Stimulated activated naive CD8-positive, alpha-beta T cell treated with anti-CD3 and anti-CD28 coated beads, Interleukin-15, Interleukin-2, amounts not matched to agents 100 U/mL and 50 U/mL, for 24 hours (primary cell): ENCODE measurements at places on chromosomes 16 and 17.
A peak's percentile ranks its signal among the peaks of the same experiment; 100 is the strongest.

DNA sequence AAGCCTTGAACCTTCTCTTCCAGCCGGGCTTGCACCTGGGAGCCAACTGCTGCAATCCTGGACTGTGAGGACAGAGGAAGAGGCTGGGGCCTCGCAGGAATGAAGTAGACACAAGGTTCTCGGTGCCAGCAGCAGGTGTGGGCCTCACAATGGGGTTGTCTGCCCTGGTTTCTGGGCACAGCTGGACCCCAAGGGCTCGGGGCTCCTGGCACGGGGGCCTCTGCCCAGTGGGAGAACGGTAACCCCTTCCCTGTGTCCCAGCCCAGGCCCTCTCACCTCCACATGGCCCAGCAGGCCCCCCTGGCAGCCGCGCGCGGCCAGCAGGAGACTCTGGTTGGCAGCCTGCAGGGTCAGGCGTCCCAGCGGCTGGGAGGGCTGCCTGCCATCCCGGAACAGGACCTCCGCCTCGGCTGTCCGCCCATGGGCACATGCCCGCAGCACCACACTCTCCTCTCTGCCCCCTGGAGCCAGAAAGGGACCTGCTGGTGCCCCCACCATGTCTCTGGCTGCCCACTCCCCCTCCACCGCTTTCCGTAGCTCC is 46.9 kb downstream of the RMI2 start:
- DNase-seq: no peak

DNA sequence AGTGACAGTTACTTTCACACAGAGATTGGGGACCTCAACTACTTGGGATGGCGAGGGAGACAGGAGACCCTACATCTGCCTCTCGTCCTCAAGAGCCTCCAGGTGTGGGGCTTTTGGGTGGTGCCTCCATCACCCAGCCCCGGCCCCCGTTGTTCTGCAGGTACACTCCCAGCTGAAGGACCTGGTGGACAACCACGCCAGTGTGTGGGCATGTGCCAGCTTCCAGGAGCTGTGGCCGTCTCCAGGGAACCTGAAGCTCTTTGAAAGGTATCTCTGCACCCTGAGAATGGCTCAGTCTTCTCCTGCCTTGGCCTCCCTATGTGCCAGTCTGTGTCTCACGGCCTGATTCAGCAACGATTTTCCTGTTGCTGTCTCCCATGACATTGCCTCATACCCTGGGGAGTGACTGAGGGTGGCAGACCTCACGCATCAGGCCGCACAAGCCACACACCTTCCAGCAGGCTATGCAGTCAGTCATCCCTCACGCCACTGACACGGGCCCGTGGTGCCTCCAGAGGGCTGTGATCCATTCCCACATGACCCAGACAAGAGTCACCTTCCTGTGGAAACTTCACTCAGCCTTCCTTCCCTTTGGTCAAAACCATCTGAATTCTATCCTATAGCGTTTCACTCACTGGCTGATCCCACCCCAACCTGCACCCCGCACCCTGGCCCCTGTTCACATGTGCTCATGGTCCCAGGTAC is 3.7 kb downstream of the CCNF start:
- DNase-seq: no peak

- DNase-seq: no peak
These were observed 12.8 kb upstream of the PAFAH1B1 start for GRCh38 chr17:2580661-2581060.

- no peak for DNase-seq
These were observed 23.1 kb downstream of the RBFOX1 start for GRCh38 chr16:7355758-7356157.

DNA sequence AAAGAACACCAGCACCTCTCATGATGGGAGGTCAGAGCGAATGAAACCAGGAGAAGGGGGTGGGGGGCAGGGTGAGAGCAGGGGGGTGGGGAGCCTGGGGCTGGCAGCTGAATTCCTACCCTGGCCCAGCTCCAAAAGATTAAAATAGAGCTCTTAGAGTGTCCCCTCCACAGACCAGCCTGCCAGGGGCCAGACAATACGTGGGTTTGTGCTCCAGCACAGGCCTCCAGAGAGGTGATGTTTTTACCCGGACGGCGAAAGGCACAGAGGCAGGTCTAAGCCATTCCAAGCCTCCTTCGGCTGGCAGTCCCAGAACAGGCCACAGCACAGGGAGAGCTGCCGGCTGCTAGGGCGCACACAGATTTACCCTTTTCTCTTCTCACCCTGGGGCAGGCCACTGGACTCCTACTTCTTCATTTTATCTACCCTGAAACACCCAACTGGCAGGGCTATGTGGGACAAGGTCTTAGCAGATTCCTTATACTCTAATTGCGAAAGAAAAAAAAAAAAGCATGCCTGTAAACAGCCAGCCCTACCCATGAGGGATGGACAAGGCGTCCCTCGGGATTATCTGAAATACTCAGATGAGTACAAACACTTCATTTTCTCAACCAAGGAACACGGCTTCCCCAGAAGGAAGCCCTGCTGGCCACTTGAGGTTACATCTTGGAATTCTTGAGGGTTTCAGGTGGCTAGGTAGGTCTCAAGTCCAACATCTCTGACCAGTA is 71.9 kb upstream of the NOG start:
- no peak for DNase-seq

- no peak for DNase-seq
These were observed 219.6 kb upstream of the TNRC6C start for GRCh38 chr17:77738751-77739531.

DNA sequence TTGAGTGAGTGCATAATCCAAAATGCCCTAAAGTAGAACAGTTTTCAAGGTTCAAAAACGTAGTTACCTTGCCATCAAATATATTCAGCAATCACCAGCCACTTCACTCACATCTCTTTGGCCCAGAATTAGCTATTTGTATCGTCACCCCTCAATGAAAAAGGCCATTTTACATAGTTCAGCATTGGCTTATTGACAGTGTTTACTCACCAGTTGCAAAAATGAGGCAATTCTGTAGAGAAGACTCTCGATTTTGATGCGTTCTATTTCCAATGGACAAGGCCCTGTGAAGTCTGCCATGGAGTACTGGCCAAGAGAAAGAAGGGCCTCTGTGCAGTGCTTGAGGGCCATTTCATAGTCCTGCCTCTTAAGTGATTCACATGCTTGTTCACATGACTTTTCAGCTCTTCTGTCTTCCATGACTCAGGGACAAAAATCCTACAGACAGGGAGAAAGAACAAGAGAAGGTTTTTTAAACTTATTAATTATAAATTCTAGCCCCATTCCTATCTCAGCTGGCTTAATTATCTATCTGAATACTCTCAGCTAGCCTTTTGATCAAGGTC is 26.5 kb downstream of the HELZ start:
- DNase-seq: no peak

- DNase-seq: no peak
These were observed 15.2 kb downstream of the CACNA1G start for GRCh38 chr17:50575581-50576210.

- DNase-seq: no peak
These were observed 37.8 kb upstream of the ADGRG1 start for GRCh38 chr16:57590654-57591085.

DNA sequence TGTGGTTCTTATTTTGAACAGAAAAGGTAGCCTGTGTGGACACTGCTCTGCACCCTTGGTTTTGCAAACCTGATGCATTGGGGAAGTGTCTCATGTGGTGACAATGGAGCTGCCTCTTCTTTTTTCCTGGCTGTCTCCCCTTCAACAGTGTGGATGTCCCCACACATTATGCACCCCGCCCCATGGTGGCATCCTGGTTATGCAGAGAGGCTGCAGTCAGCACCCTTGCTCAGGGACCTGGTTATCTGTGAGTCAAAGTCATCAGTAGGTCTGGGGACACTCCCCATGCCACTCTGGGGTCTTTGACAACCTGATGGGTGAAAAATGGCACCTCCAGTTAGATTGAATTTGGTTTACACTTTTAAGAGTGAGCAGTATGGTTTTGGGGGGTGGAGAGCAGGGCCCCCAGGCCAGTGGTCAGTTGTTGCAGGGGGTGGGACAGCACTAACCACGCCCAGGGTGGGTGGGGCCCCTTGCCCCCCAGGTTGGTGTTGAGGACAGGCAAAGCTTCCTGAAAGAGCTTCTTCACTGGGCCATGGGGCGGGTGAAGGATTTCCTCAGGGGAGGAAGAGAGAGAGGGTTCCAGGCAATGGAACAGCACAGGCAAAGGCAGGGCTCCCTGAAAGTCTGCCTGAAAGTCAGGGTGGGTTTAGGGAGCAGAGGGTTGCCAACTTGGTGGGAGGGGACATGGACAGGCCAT is 24.6 kb upstream of the KCNJ12 start:
- DNase-seq: no peak

DNA sequence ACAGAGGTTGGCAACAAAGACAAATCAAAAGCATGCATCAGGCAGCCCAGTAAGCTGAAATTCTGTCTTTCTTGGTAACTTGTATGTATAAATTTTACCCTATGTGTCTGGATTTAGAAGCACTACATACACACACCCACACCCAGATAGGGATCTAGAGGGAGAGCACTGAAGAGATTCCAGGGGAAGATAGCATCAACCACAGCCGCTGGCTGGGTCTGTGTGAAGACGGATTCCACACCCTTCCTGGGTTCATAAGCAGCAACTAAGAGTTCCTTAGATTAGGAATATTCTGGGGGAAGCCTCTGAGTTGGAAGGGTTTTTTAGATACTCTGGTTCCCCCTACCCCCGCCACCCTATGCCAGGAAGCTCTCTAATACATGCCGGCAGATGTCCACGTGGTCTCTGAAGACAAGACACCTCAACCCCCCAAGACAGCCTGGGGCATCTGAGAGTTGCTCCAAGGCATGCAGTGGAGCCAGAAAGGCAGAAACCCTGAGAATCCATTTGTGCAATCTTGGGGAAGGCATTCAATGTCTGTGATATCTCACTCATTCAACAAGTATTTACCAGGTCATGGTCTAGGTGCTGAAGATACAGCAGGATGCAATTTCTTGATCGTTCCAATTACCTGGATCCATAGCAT is 86.4 kb downstream of the NOG start:
- DNase-seq: no peak

DNA sequence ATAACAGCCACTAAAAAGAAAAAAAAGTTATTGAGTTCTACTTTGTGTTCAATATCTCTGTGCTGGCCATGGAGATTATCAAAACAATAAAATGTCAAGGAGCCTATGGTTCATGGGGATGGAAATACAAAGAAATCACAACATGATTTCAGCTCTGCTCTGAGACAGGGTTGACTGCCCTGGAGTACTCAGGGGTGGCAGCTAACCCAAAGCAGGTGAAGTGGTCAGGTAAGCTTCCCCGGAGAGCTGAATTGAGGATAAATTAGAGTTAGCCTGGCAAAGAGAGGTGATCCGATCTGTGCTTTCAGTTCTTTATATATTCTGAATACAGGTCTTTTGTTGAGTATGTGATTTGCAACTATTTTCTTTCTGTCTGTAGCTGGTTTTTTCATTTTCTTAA is 119.3 kb upstream of the TMEM97 start:
- no peak for DNase-seq

DNA sequence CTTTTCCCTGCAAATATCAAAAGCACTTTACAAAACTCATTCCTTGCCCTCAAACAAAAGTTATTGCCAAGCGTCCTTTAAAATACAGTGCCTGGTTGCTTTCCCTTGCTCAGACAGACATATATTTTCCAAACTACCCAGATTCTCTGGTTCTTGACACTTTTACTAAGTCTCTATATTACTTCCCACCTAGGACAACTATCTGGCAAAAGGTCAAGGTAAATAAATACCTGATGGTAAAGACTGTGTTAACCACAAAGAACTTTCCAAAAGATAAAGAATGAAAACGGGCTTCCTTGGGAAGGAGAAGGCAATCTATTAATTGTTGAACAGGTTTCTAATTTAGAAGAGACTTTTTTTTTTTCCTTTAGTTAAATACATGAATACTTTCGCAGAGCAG is 1.9 kb downstream of the HS3ST3A1 start:
- DNase-seq: no peak

- peak; percentile 12 for DNase-seq
These were observed 59.5 kb downstream of the CDYL2 start for GRCh38 chr16:80744856-80745255.

GRCh38 chr16:87334651-87335624 is 17.7 kb upstream of the C16orf95 start:
- DNase-seq: no peak

- peak; percentile 77 for DNase-seq
These were observed at the start of gene SP6 for GRCh38 chr17:47850692-47851573. Gene SP6, minus strand, starts transcription at chr17:47851163. Its CDS starts 2,734 bp downstream, at chr17:47848429.

GRCh38 chr17:57603978-57604377 is 141.1 kb downstream of the CCDC182 start:
- peak; percentile 74 for DNase-seq

DNA sequence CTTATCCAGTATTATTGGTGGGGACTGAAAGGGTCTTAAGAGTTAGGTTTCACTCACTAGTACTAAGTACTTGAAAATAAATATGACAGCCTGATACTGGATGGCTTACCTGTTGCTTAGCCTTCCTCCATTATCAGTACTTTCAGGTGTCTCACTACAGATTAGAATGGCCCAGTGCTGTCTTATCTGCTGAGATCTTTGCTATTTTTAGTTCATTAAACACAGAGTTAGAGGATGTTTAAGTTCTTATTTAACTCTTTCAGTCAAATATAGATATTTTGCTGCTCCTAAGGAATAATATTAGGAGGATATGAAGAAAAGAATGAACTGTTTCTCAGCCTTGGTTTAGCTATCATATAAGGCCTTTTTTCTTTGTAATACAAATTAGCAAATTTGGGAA is 74.8 kb downstream of the NLK start:
- DNase-seq: no peak

DNA sequence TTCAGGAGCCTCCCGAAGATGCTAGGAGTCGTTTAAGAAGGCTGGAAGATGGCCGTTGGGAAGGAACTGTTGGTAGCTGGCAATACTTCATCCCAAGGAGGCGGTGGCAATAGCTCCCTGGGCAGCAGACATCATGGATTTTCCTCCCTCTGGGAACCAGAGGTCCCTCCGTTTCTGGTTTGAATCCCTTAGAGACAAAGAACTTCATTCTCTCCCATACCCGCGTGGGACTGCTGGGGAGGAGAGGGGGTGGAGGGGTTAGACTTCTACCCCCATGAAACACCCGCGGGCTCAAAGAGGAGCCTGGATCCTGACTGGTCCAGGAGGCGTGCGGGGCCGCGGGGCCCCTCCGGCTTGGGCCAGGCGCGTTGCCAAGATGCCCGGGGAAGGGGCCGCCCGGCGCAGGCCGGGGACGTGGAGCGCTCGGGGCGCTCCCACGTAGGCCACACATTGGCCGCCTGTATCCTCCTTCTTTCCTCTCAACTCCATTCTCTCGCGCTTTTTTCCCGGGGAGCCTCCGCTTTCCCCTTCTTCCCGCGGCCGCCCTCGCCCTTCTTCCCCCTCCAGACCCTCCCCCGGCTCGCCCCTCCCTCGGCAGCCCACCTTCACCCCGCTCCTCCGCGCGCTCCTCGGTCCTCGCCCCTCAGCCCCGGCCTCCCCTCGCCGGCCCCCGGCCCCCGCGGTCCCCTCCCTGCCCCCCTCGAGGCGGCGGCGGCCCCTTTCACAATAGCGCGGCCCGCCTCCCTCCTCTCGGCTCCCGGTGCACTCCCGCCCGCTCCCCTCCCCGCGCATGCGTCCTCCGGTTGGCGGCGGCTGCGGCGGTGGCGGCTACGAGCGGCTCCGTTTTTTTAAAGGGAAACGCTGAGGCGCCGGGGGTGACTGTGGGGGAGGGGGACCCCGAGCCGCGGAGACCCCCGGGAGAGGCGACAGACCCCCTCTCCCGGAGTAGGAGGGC is at the start of gene MSL1:
Gene MSL1, plus strand, starts transcription at position 791 of the 955 bp plus-strand sequence. CDS start 642 bp downstream, outside the sequence.
- peak; percentile 92 for DNase-seq

- no peak for DNase-seq
These were observed 28.6 kb downstream of the SMARCE1 start for GRCh38 chr17:40618754-40619625.

- no peak for DNase-seq
These were observed 41.2 kb downstream of the HELZ start for GRCh38 chr17:67203818-67204217.

GRCh38 chr16:88050952-88051660 is 99.9 kb downstream of the BANP start:
- DNase-seq: no peak

- no peak for DNase-seq
These were observed 4.9 kb downstream of the PER1 start for GRCh38 chr17:8147141-8147804.
